ENCODE measurements at places on chromosomes 6 and 20.
A peak's percentile ranks its signal among the peaks of the same experiment; 100 is the strongest.

GRCh38 chr6:107989166-107990094 lies 31.4 kb upstream of the SEC63 start:
- no peak for DNase-seq

DNA sequence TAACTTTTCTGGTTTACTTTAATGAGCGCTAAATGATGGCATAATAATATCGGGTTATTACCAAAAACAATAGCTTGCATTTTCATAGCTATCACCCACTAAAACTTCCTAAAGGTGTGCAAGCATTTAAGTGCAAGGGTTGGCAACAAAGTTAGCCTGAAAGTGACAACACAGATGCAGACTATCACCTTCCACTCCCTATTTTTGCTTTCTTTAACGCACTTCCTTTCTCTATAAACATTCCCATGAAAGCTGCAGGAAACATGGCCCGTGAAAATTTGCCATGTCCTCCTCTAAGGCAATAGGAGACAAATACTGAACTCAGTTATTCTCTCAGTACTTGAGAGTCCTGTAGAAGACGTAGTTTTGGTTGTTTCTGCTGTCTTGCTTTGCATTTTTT lies 2.7 kb downstream of the MYCT1 start:
- DNase-seq, result no peak

DNA sequence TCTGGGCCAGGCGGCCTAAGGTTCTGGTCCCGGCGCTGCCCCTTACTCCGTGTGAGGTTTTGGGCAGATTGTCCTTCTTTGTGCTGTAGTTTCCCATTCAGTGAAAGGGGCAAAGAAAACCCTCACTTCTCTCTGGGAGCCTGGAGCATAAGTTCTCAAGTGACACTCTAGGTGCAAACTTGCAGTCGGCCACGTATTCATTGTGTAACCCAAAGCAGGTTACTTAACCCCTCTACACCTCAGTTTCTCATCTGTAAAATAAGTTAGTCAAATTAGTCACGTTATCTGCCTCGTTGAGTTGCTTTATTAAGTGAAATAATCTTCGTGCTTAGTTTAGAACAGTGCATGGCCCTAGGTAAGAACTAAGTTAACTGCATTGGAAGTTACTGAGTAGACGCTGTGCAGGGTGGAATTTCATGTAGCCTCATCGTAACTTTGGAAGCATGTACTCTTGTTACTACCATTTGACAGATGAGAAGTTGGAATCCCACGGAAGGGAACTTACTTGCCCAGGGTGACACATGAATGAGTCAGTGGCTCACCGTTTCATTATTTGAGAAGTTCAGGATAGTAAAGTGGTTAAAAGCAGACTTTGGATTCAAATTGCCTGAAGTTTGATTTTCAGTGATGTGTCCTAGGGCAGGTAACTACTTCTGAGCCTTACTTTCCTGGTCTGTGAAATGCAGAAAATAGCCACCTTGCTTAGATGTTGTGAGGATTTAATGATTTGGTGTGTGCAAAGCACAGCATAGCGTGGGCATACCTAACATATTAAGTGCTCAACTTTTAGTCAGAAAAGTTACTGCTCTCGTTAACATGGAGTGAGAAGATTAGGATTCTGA lies 556 bp upstream of the MROH8 start:
- no peak for DNase-seq

DNA sequence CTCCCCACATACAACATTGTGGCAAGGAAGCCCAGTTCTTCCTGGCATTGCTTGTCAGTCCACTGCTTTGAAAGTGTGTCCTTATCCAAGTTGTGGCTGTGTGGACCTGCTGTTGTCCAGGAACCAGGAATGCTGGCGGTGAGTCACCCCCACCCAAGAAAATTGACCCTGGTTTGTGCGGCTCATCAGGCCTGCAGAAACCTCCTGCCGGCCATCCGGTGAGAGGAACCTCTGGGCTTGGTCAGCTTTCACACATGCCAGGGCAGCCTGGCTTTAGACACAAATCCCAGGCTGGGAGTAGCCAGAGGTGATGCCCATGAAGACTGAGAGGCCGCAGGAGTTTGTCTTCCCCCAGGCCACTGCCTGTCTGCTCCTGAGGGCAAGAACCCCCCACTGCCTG lies 223.6 kb downstream of the TTLL2 start:
- no peak for DNase-seq

- DNase-seq, result no peak
Measured at GRCh38 chr20:57869951-57870315, 160.1 kb upstream of the PMEPA1 start.

GRCh38 chr20:54340667-54341081 lies 132.8 kb downstream of the PFDN4 start:
- DNase-seq, result no peak

- DNase-seq, result no peak
Measured at GRCh38 chr6:15479761-15480160, 183.1 kb downstream of the DTNBP1 start.

GRCh38 chr6:79821859-79822258 lies 125.5 kb downstream of the ELOVL4 start:
- DNase-seq, result no peak

GRCh38 chr20:6496874-6497273 lies 270.6 kb upstream of the BMP2 start:
- no peak for DNase-seq

- no peak for DNase-seq
Measured at GRCh38 chr6:7832904-7833750, 77.5 kb downstream of the TXNDC5 start.

- DNase-seq, result no peak
Measured at GRCh38 chr6:148521158-148521557, 178.5 kb downstream of the SASH1 start.

- no peak for DNase-seq
Measured at GRCh38 chr6:166365806-166366205, 16.9 kb downstream of the MPC1 start.

- DNase-seq, result no peak
Measured at GRCh38 chr6:45737331-45738056, 278.2 kb downstream of the CLIC5 start.

GRCh38 chr6:132812255-132812732 lies 2.1 kb upstream of the RPS12 start:
- DNase-seq, result peak; percentile 15

GRCh38 chr6:35569011-35569461 lies 56.3 kb upstream of the TULP1 start:
- peak; percentile 86 for DNase-seq

GRCh38 chr20:20360464-20360863 lies 7.4 kb upstream of the INSM1 start:
- DNase-seq, result peak; percentile 80

DNA sequence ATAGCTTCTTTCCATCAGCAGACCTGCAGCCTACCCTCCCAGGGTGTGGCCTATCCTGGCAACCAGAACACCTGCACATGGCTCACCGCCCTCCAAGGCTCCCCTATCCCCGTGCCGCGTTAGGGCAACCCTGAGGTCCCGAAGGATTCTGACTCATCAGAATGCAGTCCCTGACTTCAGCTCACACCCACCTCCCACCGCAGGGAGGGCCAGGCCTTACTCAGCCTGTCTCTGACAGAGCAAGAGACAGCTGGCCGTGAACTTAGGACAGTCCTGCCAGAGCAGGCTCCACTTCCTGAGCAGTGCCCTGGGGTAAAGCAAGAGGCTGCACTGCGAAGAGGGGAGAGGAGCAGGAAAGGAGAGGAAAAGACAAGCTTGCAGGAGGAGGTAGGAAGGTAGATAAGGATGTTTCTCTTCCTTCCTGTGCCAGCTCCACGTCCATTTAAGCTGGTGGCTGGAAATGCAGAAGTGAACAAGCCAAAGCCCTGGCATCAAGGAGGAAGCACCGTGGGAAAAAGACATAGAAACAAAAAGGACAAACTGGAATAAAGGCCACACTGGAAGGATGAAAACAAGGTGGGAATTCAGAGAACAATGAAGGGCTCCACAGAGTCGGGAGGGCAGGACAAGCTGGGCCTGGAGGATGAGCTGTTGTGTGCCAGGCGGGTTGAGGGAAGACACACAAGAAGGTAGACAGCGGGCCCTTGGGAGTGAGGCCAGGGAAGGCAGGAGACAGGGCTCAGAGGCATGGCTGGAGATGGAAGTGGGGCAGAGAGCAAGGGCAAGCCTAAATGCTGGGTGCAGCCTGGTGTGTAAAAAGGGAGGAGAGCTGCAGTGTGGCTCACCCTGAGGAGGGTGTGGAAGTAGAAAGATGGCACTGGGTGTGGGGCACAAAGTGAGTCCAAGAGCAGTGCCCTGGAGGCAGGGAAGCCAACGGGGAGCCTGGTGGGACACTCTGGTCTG lies 102.7 kb downstream of the SLC23A2 start:
- no peak for DNase-seq

DNA sequence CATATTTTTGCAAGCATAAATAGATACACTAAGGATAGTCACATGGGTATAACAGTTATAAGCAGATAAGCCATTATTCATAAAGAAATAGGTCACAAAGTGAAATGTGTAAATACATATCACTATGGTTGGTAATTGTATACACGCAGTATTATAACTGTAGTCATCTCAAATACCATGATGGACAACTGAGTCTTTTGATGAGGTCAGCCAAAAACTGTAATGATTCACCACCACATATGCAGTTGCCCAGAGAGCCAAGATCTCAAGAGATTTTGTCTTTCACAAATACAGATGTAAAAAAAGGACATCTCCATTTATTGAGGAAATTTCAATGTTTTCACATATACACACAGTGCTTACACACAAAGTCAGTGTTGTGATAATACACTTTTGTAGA lies 28.3 kb downstream of the ZNF292 start:
- no peak for DNase-seq

- DNase-seq, result no peak
Measured at GRCh38 chr20:36881331-36881730, 5.4 kb downstream of the TLDC2 start.

- no peak for DNase-seq
Measured at GRCh38 chr6:110512991-110513390, 36.6 kb upstream of the SLC22A16 start.

- DNase-seq, result peak; percentile 68
Measured at GRCh38 chr20:36091561-36092397, 62.8 kb upstream of the EPB41L1 start.

DNA sequence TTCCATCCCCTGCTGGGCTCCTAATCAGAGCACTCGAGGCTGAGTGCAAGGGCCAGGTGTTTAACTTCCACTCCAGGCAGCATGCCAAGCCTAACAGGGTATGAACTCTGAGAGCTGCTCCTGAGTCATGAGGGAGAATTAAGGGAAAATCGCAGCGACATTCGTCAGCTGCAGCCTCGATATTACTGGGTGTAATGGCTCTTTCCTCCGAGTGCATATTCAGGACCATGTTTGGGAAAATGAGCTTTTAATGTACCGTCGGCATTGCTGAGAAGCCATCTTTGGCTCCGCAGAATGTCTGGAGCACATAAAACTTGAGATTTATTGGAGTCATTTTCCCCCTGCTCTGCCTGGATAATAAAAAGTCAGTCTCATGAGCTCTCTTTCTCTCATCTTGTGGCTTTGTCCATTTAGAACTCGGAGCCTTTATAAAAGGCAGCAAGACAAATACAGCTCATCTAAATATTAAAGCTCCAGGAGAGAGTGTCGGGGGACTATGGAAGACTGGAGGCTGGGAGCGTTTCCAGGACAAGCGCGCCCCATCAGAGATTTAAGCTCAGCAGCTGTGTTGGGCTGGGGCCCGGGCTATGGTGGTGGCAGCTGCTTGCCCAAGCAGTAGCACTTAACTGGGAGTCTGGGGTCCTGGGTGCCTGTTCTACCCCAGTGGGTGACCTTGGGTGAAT lies 103.7 kb downstream of the TOX2 start:
- no peak for DNase-seq

DNA sequence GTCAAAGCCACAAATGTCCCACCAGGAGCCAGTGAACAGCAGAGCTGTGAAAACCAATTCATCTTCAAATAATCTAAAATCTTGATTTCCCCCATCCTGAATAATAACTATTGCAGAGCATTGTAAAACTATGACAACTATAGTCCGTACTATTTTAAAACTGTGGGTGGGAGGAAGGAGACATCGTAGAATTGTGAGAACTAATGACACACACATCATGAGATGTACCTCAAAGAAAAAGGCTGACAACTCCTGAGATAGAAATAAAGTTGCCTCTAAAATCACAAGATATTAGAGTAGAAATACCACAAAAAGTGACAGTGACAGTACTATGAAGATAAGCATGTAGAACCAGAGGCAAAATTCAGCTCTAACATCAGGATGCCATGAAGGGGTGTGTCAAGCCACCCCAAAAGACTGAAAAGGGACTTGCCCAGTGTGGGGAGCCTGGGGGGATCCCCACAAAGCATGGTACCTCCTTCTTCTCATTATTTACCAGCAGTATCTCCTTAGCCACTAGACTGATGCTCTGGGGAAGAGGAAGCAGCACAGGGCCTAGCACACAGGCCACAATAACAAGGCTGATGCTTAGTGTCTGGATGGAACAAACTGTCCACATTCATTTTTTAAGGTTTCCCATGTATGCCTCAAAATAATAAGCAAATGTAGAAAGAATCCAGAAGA lies 13.4 kb downstream of the NAPB start:
- no peak for DNase-seq

DNA sequence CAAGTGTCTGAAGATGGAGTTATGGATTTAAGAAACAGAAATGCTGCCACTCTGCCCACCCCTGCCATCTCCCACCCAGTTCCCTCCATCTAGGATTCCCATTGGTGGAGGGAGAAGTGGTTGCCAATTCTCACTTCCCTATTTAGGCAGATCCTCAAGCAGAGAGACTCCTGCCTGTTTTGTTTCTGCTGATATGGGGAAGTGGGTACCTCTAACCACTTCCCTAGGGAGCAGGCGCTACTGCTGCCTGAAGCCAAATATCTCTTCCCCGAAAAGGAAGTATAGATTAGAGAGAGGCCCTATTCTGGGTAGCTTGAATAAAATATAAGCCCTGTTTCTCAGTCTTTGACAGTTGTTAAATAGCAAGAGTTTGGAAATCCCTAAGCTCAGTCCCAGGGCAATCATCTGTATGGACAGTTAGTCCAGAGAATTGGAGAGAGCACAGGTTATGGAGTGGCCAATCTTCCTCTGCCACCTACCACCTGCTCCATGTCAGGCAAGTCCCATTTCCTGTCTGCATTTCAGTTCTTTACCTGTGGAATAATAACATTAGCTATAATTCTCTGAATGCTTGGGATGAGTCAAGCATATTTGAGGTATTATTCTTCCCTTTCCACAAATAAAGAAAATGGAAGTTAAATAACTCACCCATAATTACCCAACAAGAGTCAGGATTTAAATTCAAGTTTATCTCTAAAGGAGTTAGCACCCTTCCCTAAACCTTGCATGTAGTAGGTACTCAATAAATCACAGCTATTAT lies 2.6 kb upstream of the ADGB start:
- no peak for DNase-seq

- no peak for DNase-seq
Measured at GRCh38 chr6:16174416-16175078, 45.7 kb downstream of the MYLIP start.

GRCh38 chr6:100379386-100379785 lies 85.3 kb downstream of the SIM1 start:
- DNase-seq, result peak; percentile 12
